ENCODE measurements at places on chromosomes 3 and 15.

DNA sequence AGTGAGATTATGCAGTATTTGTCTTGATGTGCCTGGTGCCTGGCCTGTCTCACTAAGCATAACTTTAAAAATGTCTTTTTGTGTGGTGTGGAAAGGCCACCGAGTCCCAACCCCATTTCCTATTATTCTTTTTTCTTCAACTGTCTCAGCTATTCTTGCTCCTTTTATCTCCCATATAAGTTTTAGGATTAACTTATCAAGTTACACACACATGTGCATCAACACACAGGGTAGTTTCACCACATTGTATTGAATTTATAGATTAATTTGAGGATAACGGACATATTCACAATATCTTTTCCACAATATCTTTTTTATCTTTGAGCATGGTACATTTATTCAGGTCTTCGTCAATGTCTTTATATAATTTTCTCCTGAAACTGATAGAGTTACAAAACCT lies 127.6 kb downstream of the RYR3 start:
- DNase-seq = no peak

GRCh38 chr3:14891135-14892132 lies 55.9 kb upstream of the NR2C2 start:
- DNase-seq = no peak

DNA sequence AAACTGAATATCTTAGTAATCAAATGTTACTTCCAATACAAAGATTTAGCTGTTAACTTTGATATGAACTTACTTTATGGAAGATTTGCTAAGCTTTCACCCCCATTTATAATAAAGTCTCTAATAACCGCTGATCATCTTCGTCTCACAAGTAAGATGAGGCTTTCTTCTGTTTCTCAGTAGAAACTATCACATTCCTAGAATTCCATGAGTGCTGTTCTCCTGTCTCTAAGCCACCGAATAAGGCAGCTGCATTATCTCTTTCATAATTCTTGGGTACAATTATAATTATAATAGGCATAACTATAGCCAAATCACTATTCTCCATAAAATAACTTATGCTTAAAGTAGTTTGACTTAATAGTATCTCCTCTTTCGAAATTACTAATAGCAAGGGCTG lies 18.3 kb upstream of the SETMAR start:
- no peak for DNase-seq

- no peak for DNase-seq
Measured at GRCh38 chr3:115666920-115667737, 43.8 kb downstream of the GAP43 start.

- DNase-seq = no peak
Measured at GRCh38 chr3:71127052-71127831, 456.3 kb downstream of the FOXP1 start.

GRCh38 chr15:93180128-93180527 lies 91.1 kb upstream of the RGMA start:
- no peak for DNase-seq

GRCh38 chr3:122085673-122086072 lies 30.5 kb downstream of the CD86 start:
- DNase-seq = no peak

DNA sequence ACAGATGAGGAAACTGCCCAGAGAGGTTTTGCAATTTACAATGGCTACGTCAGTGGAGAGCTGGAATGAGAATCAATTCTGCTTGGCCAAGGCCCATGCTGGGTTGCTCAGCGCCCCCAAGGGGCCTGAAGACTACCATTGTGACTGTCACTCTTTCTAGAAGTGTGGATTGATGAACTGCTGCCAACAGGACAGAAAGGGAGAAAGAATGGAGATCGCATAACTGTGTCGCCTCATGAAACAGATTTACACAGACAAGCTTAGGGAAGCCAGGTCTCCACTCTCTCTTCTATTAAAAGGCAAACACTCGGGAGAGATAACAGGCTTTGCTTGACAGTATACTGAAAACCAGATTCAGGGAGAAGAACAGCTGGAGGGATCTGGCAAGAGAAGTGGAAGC lies 160.0 kb downstream of the STT3B start:
- no peak for DNase-seq

Measured in NCI-H226 (cell line).